ENCODE measurements at places on chromosomes 5 and 9.

- no peak for DNase-seq
These were observed 178.8 kb upstream of the KLF9 start for GRCh38 chr9:70593241-70593640.

DNA sequence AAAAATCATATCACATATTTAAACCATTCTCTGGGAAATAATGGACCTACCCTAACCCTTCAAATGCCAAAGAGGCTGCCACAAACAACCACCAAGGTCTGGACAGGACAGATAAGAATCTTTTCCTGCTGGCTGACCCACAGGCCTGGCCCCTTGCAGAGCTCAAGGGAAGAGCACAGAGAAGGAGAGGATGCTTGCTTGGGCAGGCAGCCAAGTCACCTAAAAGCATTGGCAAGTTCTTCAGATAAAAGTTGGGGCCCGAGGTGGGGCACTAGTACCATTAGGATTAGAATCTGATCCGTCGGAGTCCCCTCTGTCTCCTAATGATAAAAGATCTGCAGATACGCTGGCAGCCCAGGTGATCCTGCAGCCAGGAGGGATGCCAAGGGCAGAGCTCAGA, 176.6 kb downstream of the GABBR2 start:
- no peak for DNase-seq

DNA sequence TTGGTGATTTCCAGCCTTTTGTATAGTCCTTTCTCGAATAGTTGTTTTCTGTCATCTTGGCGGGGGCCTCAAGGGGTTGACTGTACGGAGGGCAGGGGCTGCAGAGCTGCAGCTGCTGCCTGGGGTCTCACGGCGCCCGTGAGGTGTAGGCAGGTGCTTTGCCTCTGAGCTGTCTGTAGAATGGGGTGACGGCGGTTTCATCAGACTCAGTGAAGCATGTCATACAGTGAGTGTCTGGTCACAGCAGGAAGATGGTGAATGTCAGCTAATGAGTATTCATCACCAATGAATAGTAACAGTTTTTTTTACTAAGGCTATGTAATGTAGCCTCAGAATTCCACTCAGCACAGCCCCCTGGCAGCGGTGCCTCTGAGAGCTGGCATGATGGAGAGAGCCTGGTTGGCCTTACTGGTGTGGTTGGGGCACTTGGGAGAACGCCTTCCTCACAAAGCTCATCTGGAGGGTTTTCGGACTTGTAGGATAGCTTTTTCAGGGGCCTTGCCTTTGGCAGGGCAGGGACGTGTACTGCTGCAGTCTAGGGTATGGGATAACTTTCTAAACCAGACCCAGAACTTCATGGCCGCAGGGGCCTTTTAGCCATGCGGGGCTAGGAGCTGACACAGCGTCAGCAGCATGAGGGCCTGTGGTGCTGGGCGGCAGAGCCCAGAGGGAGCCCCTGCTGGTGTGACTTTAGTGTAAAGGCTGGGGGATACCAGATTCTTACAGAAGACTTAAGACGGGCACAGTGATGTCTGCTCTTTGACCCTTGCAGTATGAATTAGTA, 15.0 kb downstream of the TENT4A start:
- DNase-seq, result no peak

DNA sequence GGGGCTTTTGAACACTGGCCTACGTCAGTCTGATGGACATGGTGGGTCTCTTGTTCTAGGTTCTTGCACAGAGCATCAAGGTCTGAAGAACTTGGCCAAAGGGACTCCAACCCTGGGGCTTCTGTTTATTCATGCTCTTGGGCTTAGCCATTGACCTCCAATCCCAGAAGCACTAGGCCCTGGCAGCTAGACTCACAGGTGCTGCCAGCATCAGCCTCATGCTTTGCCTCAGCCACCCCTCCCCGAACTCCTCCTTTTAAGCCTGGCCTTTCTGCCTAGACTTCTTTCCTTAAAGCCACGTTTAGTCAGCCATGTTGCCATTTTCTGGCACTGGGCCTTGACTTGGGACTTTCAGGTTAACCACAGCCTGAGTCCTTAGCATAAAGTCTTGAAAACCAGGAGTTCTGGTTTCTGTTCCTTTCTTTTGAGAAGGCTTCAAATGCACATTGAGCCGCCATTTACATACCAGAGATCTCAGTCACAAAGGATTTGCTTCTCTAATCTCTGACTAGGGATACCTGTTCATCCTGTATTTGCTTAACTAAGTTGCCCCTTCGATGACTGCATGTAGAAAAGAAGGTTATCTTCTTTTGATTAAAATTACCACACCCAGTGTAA, 54.7 kb downstream of the ANGPTL2 start:
- no peak for DNase-seq

GRCh38 chr5:81172710-81173109, 60.4 kb upstream of the CKMT2 start:
- DNase-seq, result no peak

DNA sequence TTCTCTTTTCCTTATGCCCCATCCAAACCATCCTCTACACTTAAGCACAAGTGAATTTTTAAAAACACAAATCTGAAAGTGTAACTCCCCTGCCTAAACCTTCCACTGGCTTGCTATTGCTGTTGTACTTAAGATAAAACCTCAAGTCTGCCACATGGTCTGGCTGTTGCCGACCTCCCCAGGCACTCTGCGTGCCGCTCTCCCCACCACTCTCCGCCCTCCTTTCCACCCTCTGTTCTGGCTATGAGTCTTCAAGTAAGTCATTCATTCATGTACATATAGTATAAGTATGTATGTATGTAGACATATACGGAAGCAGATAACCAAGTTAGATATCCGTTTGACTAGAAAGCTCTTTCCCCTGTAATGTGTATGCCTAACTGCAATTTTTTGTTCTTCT, 94.7 kb upstream of the ANKRD55 start:
- DNase-seq, result peak; percentile 7

- no peak for DNase-seq
These were observed at the start of gene PCDHB5 for GRCh38 chr5:141135030-141135717. Gene PCDHB5 (plus strand): TSS chr5:141135206. CDS start chr5:141135435, 229 bp downstream.

DNA sequence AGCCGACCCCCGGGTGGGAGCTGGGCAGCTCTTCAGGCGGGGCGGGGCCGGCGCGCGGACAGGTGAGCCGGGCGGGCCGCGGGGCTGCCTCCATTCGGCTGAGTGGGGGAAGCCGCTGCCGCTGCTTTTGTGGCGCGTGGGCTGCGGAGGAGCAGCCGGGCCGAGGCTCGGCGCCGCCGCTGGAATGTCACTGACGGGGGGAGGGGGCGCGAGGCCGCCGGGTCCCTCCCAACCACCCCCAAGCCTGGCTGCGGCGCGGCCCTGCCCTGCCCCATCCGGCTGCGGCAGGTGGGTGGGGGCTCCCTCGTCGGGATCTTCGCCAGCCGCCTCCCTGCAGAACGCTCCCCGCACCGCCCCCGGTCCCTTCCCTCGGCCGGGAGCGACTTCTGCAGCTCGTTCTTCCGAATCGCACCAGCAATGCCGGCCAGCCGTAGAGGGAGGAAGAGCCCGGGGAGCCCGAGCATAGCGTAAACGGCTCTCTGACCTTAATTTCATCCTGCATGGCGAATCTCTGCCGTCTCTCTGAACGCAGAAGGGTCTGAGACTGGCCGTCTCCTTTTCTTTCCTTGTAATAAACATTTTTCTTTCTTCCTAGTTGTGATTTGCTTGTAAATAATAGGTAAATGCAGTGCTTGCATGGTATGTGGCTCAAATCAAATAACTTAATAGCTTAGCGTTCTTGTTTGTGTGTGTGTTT, 505 bp downstream of the SPTAN1 start:
- DNase-seq, result peak; percentile 36

DNA sequence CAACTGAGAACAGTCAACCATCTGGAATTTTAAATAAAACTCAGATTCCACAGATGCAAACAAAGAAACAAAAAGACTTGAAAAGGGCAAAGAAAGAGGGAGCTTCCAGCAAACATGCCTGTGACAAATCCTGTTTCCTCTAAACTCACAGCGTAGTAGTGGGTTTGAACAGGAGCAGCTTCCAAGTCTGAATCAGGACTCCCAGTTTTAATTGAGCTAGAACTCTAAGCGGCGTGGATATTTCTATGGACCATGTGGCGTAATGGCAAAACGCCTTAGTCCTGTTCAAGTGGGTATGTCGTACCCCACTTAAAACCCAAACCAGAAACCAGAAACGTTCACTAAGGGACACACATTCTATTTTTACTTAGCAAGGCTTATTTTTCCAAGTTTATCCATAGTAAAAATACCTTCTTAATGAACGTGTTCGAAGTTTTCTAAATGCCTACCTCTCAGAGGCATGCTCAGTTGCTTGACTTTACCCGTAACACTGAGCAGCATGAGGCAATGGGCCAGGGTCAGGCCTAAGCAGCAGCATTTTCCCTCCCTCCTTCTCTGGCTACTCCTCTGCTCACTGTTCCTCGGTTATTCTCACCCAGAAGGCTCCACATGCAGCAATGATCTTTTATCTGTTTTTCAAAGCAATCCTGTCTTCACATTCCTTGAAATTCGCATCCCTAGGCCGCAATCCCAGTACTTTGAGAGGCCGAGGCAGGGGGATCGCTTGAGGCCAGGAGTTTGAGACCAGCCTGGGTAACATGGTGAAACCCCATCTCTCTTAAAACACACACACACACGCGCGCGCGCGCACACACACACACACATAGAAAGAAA, 77.9 kb downstream of the FNBP1 start:
- no peak for DNase-seq

GRCh38 chr5:59158637-59159391, 575.9 kb downstream of the RAB3C start:
- no peak for DNase-seq

DNA sequence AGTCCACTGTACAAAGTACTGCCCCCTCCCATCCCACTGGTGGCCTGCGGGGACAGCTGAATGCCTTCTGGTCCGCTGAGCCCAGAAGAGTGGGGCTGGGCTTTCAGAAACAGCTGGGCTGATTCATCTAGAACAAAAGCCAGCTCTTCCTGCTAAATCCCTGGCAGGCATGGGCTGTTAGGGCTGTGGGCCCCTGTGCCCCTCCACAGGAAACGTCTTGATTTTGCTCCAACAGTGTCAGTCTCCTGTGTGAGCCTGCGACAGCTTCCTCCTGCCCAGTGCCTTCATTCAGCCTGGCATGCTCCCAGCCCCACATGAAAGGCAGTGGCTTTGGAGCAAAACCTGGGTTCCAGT, 6.9 kb upstream of the GSN start:
- DNase-seq, result no peak

DNA sequence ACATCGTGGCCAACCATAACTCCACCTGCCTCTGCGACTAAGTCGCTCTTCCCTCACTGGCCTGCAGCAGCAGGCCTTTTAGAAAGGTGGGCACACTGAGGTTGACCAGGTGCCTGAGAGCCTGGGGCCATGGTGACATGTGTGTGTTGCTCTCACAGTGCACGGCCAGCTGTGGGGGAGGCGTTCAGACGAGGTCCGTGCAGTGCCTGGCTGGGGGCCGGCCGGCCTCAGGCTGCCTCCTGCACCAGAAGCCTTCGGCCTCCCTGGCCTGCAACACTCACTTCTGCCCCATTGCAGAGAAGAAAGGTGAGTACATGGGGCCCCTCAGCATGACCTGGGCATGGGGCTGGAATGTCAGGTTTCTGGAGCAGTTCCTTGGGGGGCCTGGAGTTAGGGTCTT, 104.5 kb upstream of the ICE1 start:
- DNase-seq, result no peak

DNA sequence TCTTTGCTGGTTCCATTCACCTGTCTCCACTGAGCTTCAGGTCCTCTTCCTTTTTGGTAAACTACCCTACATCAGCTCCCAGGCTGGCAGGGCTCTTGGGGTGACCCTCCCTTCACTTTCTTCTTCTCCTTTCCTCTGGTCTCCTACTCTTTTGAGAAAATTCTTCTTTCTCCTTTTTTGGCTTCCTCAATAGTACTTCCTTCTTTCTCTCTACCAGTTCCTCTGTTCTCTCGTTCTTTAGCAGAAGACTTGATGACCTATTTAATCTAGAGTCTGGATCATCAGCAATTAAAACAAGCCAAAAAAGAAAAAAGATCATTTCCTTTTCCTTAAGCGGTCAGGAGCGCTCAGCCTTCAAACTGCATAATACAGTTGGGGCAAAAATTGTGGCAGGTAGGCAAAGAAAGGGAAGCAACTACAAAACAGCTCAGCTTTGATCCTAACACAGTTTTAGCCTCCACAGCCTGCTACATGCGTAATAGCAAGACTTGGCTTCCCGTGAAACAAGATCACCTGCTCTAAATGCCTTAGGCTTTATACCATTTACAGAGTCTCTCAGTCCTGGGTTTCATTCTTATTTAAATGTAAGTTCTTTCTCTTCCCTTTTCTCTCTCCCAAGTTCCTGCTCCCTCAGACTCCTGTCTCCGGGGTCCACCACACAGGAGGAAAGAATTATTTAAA, 14.0 kb upstream of the GSN start:
- DNase-seq, result no peak

DNA sequence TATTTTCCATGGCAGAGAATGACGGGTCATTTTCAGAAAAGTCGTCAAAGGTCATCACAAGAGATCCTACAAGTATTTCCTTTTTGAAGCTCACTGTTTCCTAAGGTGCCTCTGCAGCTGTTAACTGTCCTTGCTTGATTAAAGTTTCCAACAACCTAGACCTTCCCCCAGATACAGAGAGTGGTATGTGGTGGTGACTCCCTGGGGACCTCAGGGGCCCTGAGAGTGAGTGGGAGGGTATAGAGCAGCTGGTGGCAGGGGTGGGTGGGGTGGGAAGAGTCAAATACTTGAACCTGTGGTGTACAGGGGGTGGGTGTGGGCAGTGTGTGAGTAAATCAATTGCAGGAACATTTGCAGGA, 1.6 kb upstream of the CD72 start:
- no peak for DNase-seq

DNA sequence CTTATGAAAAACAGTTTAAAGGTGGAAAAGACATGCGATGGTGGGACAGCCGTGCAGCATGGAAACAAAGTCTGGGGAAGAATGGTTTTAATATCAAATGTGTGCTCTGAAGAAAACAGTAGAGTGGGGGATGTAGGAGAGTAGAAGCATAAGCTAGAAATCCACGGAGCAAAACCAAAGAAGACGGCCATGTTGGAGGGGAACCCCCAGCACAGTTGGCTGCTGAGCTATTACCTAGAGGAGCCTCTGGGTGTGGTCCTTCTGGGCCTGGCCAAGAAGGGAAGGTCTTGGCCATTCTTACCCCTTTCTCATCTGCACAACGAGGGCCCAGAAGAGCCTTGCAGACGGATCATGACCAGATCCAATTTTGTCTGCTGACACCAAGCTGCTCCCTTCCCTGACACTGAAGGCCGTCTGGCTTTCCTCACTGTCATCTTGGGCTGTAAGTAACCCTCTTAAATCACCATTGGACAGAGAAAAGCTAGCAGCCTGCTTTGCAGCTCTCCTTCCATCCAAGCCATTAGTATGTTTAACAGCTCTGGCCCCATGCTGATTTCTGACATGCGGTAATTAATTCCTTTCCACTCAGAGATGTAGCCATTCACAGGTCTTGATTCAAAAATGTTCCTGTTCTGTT, 189.5 kb downstream of the SEC61B start:
- DNase-seq, result no peak

GRCh38 chr9:96133321-96134021, 168.5 kb downstream of the HSD17B3 start:
- no peak for DNase-seq

All from T-helper 22 cell (primary cell).